ENCODE measurements at places on chromosomes 4 and X. TPM values are rescaled to one million over a fixed set of nuclear protein-coding genes. Genes with fewer than 3 reads are reported as not detected.

DNA sequence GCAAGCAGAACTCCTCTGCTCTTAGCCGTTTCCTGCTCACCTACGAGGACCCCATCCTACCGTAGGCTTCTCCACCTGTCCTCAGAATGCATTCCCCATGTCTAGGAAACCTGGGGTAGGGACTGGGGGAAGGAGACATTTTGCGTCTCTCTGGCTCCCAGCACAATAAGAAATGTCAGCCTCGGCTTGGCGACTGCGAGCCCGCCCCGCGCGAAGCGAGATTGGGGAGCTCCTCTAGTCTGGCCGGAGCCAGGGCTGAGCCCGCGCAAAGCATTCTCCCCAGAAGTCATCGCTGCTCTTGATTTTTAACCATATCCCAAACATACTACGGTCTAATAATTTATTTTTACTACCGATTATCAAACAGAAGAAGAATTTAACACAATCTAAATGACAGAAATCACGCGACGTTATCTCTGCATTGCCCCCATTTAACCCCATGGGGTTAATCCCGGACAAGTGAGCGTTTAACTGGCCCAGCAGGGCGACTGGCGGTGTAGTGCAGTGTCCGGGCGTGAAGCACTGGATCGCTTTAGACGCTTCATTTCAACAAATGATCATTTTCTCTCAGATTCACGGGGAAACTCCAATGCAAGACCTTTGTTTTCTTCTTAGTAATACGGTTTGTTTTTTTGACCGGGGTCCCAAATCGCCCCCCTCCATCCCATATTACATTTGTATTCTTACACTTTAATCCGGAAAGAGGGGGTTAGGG is 8.0 kb upstream of the PITX2 start:
- DNase-seq: peak; percentile 83
- no peak overlapping the region for H3K27ac ChIP-seq
- peak overlapping the region; percentile 80 for H3K4me3 ChIP-seq
- no peaks in the 10 kb centered on the region for H3K36me3 ChIP-seq

DNA sequence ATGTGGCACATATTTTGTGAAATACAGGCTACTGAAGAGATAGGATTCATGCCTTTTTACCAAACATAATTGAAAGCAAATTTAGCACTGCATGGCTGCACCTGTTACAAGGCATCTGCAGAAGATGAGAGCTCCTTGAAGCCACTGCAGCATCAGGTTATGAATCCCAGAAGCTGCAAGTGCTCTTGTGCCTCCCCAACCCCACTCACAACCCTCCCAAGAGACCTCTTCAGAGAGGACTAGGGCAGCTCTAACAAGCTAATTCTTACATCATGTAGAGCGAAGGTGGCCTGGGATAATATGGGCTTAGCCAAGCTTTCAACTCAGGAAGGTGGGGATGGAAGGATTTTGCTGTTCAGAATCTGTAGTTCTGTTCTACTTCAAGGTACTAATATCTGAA is 27.2 kb downstream of the MFAP3L start:
- no peaks in the 10 kb centered on the region for H3K27me3 ChIP-seq
- no peak overlapping the region for H3K4me3 ChIP-seq
- H3K27ac ChIP-seq: no peak overlapping the region
- no peaks in the 10 kb centered on the region for H3K36me3 ChIP-seq
- no peak for DNase-seq
- H3K4me1 ChIP-seq: peaks cover 12% of the 10 kb centered on the region

DNA sequence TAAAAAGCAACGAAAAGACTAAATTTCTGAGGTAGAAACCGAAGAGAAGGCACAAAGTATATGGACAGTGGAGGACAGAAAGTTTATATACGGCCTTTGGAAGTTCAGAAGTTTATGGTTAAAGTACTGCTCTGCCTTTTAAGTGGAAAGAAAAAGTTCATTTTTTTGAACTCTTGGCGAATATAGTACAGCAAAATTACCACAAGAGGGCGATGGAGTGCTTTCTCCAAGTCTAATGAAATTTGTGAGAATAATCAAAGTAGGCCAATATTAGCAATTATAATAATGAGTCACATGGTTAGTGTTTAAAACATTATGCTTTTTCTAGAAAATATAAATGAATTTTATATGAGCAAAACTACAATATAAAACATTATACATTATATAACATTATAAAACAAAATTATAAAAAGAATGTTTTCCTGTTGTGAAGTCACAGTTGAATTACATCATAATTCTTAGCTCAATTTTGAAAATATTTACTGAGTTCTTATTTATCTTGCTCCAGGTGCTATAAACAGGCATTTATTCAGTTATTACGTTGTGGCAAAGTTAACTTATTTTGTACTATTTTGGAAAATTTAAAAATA is 136.2 kb upstream of the BMPR1B start:
- peaks cover 56% of the 10 kb centered on the region for H3K36me3 ChIP-seq
- H3K4me3 ChIP-seq: no peak overlapping the region
- H3K27me3 ChIP-seq: no peaks in the 10 kb centered on the region
- DNase-seq: no peak
- no peak overlapping the region for H3K27ac ChIP-seq

DNA sequence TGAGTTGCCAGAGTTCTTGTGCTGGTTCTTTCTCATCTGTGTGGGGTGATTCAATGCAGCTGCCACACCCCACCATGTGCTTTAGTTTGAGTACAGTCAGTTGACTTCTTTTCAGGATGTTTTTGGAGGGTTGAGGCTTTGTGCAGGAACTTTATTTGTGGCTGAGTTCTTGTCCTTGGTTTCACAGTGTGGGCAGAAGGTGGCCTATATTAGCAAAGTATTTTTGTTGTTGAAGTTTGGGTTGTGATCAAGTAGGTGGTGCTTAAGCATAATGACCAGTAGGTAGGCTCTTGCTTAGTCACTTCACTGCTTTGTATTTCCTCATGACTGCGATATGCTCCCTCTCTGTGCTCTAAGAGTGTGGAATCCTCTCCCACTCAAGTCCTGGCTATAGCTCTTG is 80.3 kb downstream of the ARHGAP24 start:
- H3K4me1 ChIP-seq: no peaks in the 10 kb centered on the region
- no peaks in the 10 kb centered on the region for H3K36me3 ChIP-seq
- no peaks in the 10 kb centered on the region for H3K27me3 ChIP-seq
- H3K27ac ChIP-seq: no peak overlapping the region

GRCh38 chr4:8304827-8305695 is 35.5 kb downstream of the HTRA3 start:
- H3K4me3 ChIP-seq: no peak overlapping the region
- no peaks in the 10 kb centered on the region for H3K36me3 ChIP-seq
- DNase-seq: no peak
- H3K4me1 ChIP-seq: no peaks in the 10 kb centered on the region
- H3K27me3 ChIP-seq: no peaks in the 10 kb centered on the region
- H3K27ac ChIP-seq: no peak overlapping the region

GRCh38 chrX:123475068-123475724 is 257.7 kb downstream of the THOC2 start:
- H3K36me3 ChIP-seq: no peaks in the 10 kb centered on the region
- no peak overlapping the region for H3K4me3 ChIP-seq
- H3K27me3 ChIP-seq: no peaks in the 10 kb centered on the region
- no peaks in the 10 kb centered on the region for H3K4me1 ChIP-seq
- H3K27ac ChIP-seq: no peak overlapping the region

- no peaks in the 10 kb centered on the region for H3K27me3 ChIP-seq
- no peak overlapping the region for H3K4me3 ChIP-seq
- peak; percentile 62 for DNase-seq
- no peaks in the 10 kb centered on the region for H3K4me1 ChIP-seq
Observed at GRCh38 chr4:18935659-18936345, 914.2 kb upstream of the LCORL start.

GRCh38 chr4:21982087-21982486 is 33.5 kb upstream of the KCNIP4 start:
- no peaks in the 10 kb centered on the region for H3K36me3 ChIP-seq
- H3K4me1 ChIP-seq: no peaks in the 10 kb centered on the region
- DNase-seq: no peak
- H3K27ac ChIP-seq: no peak overlapping the region
- H3K27me3 ChIP-seq: no peaks in the 10 kb centered on the region

DNA sequence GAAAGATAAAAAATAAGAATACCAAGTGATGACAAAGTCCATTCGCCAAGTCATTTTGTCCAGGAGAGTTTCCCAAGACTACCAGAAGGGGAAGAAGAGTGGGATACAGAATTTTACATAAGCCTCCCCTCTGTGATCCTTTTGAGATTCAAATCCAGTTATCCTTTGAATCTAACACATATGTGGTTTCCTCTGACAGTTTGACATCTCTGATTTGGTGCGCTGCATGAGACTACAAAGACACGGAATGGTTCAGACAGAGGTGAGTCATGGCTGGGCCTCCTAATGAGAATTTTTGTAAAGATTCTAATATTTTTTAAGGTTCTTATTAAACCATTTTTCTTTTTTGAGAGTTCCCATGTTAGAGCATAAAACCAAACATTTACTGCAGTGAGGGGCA is 38.3 kb downstream of the SLC10A6 start:
- H3K36me3 ChIP-seq: peaks cover 92% of the 10 kb centered on the region
- no peaks in the 10 kb centered on the region for H3K27me3 ChIP-seq

GRCh38 chr4:188714501-188714900 is 575.3 kb downstream of the TRIML1 start:
- no peaks in the 10 kb centered on the region for H3K27me3 ChIP-seq
- no peaks in the 10 kb centered on the region for H3K36me3 ChIP-seq
- DNase-seq: no peak

DNA sequence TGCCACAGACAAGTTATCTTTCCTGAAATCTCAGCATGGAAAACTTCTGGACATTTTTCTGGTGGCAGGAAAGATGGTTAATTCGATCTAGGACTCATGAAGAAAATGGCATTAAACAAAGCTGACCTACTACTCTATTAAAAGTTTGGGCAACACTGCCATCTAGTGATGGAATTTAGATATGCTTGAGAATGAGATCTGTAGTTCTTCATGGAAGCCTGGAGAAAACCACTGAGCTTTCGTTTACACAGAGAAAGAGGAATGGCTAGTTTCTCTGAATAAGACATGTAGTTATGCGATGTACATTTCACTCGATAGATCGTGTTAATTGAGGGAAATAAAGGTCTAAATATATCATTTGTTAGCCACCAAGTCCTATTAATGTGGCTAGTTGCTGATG is 51.7 kb upstream of the CHRDL1 start:
- no peaks in the 10 kb centered on the region for H3K4me1 ChIP-seq
- peak; percentile 43 for DNase-seq
- H3K4me3 ChIP-seq: no peak overlapping the region
- H3K27me3 ChIP-seq: no peaks in the 10 kb centered on the region
- no peak overlapping the region for H3K27ac ChIP-seq

- no peaks in the 10 kb centered on the region for H3K4me1 ChIP-seq
- no peak overlapping the region for H3K27ac ChIP-seq
- H3K27me3 ChIP-seq: no peaks in the 10 kb centered on the region
- peak overlapping the region; percentile 93 for H3K4me3 ChIP-seq
- peaks cover 17% of the 10 kb centered on the region for H3K36me3 ChIP-seq
Observed at GRCh38 chr4:13481569-13481968, 2.6 kb downstream of the RAB28 start.

GRCh38 chr4:74158466-74159142 is 686 bp downstream of the MTHFD2L start:
- H3K4me1 ChIP-seq: no peaks in the 10 kb centered on the region
- H3K27me3 ChIP-seq: no peaks in the 10 kb centered on the region
- no peak overlapping the region for H3K27ac ChIP-seq
- H3K4me3 ChIP-seq: peak overlapping the region; percentile 89

DNA sequence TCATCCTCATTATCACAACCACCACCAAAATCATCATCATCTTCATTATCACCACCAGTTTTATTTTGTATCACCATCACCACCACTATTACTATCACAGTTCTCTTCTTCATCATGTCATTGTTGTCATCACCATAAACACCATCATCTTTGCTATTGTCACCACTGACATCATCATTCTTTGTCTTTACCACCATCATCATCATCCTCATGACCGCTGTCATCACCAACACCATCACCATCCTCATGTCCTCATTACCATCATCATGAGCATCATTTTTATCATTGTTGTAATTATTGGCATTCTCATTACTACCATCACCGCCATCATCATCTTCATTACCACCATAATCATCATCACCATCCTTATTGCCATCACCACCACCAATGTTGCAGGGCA is 31.4 kb downstream of the EVC start:
- H3K27me3 ChIP-seq: no peaks in the 10 kb centered on the region
- H3K27ac ChIP-seq: no peak overlapping the region
- peaks cover 6% of the 10 kb centered on the region for H3K4me1 ChIP-seq

- H3K4me1 ChIP-seq: no peaks in the 10 kb centered on the region
- no peak overlapping the region for H3K4me3 ChIP-seq
- H3K27me3 ChIP-seq: peaks cover 21% of the 10 kb centered on the region
- no peak overlapping the region for H3K27ac ChIP-seq
Observed at GRCh38 chr4:56817840-56818491, 3.5 kb downstream of the SPINK2 start.

- no peaks in the 10 kb centered on the region for H3K4me1 ChIP-seq
- H3K4me3 ChIP-seq: no peak overlapping the region
- no peak overlapping the region for H3K27ac ChIP-seq
- H3K36me3 ChIP-seq: no peaks in the 10 kb centered on the region
- DNase-seq: no peak
Observed at GRCh38 chr4:76296286-76296820, 10.2 kb upstream of the STBD1 start.

- H3K4me3 ChIP-seq: peak overlapping the region; percentile 60
- no peak for DNase-seq
- no peak overlapping the region for H3K27ac ChIP-seq
- no peaks in the 10 kb centered on the region for H3K27me3 ChIP-seq
- peaks cover 23% of the 10 kb centered on the region for H3K4me1 ChIP-seq
Observed at GRCh38 chr4:183183906-183184535, 85.0 kb downstream of the WWC2 start.

GRCh38 chr4:61507091-61507490 is 307.0 kb downstream of the ADGRL3 start:
- no peak for DNase-seq
- no peaks in the 10 kb centered on the region for H3K4me1 ChIP-seq
- no peaks in the 10 kb centered on the region for H3K27me3 ChIP-seq

DNA sequence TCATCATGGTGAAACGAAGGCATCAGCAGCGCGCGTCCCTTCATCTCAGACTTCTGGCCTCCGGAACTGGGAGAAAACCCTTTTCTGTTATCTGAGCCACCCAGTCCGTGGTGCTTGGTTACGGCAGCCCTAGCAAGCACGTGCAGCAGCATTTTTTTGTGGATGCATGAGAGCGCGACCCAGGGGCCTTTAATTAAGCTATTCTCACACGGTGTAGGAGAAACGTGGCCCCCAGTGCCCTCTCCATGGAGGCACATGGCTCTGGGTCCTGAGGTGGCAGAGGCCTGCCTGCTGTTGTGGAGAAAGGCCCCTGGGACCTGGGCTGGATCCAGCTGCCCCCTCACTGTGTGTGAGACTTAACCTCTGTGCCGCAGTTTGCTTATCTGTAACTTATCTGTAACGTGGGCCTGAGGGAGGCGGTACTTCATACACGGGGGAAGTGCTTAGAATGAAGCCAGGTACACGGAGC is 9.5 kb downstream of the CLCN4 start:
- H3K4me3 ChIP-seq: no peak overlapping the region
- no peak for DNase-seq

The NSUN7 gene
- total RNA-seq: 17.9 TPM

The NIPAL1 gene
- total RNA-seq: 3.4 TPM

The ZNF157 gene
- total RNA-seq: 0.97 TPM

The HSFX3 gene
- total RNA-seq: not detected

The MXRA5 gene
- 16.8 TPM for total RNA-seq

The CYSLTR1 gene
- 0.11 TPM for total RNA-seq

The FHL1 gene
- 3.7 TPM for total RNA-seq

The NLRP2B gene
- total RNA-seq: not detected

The CCSER1 gene
- 1.7 TPM for total RNA-seq

The FHDC1 gene
- total RNA-seq: 10.3 TPM

The SCML2 gene
- 22.8 TPM for total RNA-seq

The USP17L22 gene
- total RNA-seq: not detected

The NUDT10 gene
- total RNA-seq: 10.1 TPM

The PPP4R3C gene
- total RNA-seq: not detected
